ENCODE measurements at places on chromosomes 12 and 14.

- peak; percentile 64 for DNase-seq
These were observed 21.0 kb upstream of the EMP1 start for GRCh38 chr12:13175499-13175898.

DNA sequence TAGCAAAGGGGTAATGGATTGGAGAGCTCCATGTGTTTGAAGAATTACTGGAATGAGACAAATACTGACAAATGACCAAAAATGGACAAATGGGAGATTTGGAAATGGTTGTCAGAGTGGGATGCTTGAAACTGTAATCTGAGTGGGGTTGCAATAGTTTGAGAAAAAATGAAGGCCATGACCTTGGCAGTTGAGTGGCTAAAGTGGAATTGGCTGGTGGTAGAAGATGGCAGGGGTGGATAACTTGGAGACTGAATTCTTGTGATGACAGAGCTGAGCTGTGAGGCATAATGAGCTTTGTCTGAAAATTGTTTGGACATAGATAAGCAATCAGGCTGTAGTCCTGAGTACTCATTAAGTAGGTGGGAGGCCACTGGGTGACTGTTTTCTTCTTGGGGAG, 222.5 kb upstream of the PRICKLE1 start:
- no peak for DNase-seq

DNA sequence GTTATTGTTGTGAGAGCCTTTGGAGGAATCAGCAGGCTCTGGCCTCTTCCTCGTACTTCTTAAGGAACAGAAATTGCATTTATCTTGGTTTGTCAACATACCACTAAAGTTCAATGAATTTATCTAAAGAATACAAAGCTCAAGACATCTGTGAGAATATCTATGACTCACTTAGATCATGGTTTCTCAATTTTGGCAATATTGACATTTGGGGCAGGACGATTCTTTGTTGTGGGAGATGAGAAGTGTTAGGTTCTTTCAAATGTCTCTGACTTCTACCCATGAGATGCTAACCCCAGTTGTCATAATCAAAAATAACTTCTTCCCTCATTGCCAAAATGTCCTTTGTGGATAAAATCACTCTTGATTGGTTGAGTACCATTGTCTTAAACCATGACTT, 1190.3 kb downstream of the GALC start:
- no peak for DNase-seq

GRCh38 chr14:30620178-30620577, 1.9 kb upstream of the SCFD1 start:
- peak; percentile 66 for DNase-seq

DNA sequence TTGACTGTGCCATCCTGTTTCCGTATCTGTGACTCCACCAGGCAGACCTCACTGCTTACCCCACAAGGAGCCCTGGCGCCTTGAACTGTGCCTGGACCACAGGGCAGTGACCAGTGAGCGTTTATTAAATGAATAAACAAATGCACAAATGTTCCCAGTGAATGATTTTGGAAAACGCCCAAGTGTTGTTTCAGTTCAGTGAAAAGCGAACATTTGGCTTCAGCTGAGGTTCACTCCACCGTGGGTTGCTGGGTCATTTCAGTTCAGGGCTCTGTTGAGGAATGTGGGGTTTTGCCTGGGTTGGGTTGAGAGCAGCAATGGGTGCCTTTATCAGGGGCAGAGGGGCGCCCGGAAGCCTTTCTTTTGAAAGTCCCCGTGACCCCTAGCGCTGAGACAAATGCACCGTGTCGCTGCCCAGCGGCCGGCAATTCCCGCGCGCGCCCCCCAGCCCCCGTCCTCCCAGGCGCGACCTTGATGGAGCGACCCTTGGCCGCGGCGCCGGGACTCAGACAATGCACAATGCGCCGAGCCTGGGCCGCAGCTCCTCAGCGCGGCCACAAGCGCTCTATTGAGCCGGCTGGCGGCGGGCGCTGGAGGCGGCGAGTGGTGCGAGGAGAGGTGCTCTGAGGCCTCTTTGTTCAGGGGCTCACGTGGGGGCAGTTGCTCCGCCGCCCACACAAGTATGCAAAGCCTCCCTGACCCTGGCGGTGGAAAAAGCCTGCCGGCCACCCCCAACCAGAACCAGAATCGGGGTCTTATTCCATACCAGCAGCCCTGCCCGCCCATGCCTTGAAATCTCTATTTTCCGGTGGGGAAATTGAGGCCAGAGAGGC, 40.5 kb upstream of the CLMN start:
- DNase-seq: no peak

GRCh38 chr12:7096006-7096932, 4.0 kb upstream of the C1R start:
- no peak for DNase-seq

DNA sequence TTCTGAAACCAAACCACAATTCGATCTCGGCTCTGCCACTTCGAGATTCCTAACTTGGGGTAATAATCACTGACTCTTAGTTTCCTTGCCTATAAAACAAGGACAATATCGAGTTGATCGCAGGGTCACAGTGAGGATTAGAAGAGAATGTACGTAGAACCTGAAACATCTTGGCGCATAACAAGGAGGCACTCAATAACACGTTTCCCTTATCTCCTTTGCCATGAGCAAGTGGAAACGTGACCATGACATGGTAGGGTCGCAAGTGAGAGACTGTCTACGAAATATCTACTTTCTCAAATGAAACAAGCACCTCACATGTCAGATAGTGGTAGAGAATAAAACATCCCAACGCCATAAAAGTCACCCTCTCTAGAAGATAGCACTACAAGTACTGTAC, 2.3 kb downstream of the DICER1 start:
- no peak for DNase-seq
